ENCODE measurements at places on chromosomes 11 and 22.

- DNase-seq, result no peak
These were observed at the start of gene SLC7A4 for GRCh38 chr22:21032037-21032867. Gene SLC7A4 (minus strand): TSS chr22:21032561. CDS start chr22:21031812, 749 bp downstream.

DNA sequence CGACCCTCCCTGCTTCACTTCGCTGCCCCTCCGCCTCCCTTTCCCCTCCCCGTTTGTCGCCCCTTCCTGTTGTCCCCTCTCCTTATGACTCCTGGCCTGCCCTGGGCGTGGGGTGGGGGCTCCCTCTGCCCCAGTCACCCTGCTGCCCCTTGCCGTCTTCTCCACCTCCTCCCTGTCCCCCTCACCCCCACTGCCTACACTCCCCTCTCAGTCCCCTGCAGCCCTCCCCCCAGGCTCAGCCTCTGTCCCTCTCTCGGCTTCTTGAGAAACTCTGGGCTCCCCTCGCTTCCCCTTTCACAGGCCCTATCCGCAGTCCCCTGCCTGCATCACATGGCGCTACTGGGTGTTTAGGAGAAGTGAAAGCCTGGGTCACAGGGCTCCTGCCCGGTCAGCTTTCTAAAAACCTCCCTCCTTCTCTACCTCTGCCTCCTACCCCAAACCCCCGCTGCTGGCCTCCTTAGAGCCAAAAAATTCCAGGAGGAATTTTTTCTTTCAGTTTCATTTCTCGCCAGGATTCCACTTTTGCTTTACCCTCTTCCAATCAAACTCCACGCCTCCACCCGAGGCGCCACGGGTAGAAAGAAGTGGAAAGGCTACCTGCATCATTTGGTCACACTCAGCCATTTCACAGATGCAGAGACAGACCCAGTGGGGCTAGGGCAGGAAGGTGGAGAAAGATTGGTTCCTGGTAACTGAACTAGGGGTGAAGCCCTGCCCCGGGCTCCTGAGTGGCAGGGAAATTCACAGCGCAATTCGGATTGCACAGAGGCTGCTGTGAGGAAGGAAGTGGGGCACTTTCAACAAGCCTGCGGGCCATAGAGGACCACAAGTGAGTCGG lies at the start of gene SLC15A3:
SLC15A3 (minus strand) TSS at position 273 of the 838 bp plus-strand sequence. CDS start 625 bp downstream, outside the sequence.
- no peak for DNase-seq

- DNase-seq, result no peak
These were observed 129.8 kb downstream of the FCHSD2 start for GRCh38 chr11:73012121-73012863.

- DNase-seq, result no peak
These were observed at the start of gene GAB2 for GRCh38 chr11:78417175-78417887. Gene GAB2 (minus strand): TSS chr11:78417820. CDS start chr11:78417720, 100 bp downstream.

- no peak for DNase-seq
These were observed 661 bp downstream of the ADAMTS8 start for GRCh38 chr11:130427581-130428315.

DNA sequence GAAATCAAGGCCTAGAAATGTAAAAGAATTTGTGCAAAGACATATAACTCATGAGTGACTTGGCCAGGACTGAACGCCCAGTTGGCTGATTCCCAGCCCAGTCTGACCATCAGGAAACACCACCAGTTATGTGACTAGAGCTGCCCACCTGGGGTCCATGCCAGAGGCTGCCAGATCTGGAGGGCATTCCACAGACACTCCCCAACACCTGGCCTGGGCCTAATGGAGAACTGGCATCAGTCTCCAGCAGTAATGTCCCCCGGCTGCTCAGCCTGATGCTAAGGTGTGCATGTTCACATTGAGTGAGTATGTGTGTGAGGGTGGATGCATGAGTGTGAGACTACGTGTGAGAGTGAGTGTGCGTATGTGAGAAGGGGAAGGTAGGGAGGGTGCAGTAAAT lies 15.7 kb downstream of the PLAAT3 start:
- DNase-seq, result no peak

DNA sequence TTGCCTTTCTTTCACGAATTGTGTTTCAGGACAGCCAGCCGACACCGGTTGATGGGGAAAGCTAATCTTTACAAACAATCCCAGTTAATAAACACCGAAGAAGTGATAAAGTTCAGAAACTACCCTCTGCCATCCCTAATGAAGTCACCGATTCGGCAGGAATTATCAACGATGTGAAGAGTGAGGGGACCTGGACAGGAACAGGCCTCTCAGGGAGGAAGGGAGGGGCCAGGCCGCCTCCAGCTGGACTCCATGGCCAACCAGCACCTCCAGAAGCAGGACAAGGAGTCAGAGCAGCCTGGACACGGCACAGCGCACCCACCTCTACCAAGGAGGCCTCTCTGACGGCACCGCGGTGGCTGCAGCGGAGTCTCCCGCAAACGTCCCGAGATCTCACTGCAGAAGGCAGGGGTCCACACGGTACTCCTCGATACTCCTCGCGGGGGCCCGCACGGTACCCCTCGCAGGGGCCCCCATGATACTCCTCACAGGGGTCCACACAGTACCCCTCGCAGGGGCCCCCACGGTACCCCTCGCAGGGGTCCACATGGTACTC lies 3.9 kb downstream of the TOLLIP start:
- DNase-seq, result no peak
